ENCODE measurements at places on chromosomes 7 and 10. TPM values are rescaled to one million over a fixed set of nuclear protein-coding genes. Genes with fewer than 3 reads are reported as not detected.

The CTTNBP2 gene
- total RNA-seq, result 7.0 TPM

The GRM8 gene
- not detected for total RNA-seq

The SPDYE9 gene
- total RNA-seq, result not detected

The LRIT1 gene
- total RNA-seq, result not detected

The SUN3 gene
- not detected for total RNA-seq

The FUOM gene
- 9.5 TPM for total RNA-seq

The PNLIPRP3 gene
- 0.12 TPM for total RNA-seq

The RUFY2 gene
- total RNA-seq, result 29.3 TPM

The NXPH1 gene
- total RNA-seq, result not detected

The GNG11 gene
- total RNA-seq, result 63.4 TPM

The FGFR2 gene
- 0.44 TPM for total RNA-seq

The ZFYVE27 gene
- total RNA-seq, result 24.3 TPM

The CACNA2D1 gene
- 61.6 TPM for total RNA-seq

The EVX1 gene
- total RNA-seq, result not detected

The EPHA1 gene
- total RNA-seq, result 0.33 TPM

The ADD3 gene
- total RNA-seq, result 88.0 TPM

The ZNF655 gene
- 82.1 TPM for total RNA-seq

Data from uterine smooth muscle cell (primary cell).